ENCODE measurements at places on chromosomes 13 and 19. TPM values are rescaled to one million over a fixed set of nuclear protein-coding genes. Genes with fewer than 3 reads are reported as not detected.

EDNRB gene
- total RNA-seq, result 32.9 TPM

ZNF730 gene
- total RNA-seq, result 28.2 TPM

OVOL3 gene
- total RNA-seq, result not detected

GRIK5 gene
- total RNA-seq, result 16.4 TPM

ZNF667 gene
- not detected for total RNA-seq

CAMSAP3 gene
- 8.2 TPM for total RNA-seq

TMEM190 gene
- total RNA-seq, result not detected

C13orf42 gene
- total RNA-seq, result 5.9 TPM

CAPN12 gene
- total RNA-seq, result 3.0 TPM

CEACAM5 gene
- total RNA-seq, result not detected
